CMK (cell line): ENCODE measurements at places on chromosomes 16 and 17.

DNA sequence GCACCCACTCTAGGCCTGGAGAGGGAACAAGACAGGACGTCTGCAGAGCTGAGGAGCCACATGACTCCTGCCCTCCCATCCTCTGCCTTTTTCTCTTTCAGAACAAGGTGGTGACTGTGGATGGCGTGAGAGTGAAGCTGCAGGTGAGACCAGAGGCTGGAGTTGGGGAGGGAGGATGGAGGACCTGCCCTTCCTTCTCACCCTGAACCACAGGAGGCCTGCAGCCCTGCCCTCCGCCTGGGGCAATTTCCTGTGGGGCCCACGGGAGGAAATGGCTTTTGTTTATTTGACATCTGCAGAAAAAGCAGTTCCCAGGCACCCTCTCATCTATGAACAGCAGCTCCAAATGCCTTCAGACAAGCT is 5.1 kb downstream of the RAB37 start:
- DNase-seq, result no peak

- no peak for DNase-seq
These were observed 131.3 kb downstream of the AIPL1 start for GRCh38 chr17:6303664-6304063.

DNA sequence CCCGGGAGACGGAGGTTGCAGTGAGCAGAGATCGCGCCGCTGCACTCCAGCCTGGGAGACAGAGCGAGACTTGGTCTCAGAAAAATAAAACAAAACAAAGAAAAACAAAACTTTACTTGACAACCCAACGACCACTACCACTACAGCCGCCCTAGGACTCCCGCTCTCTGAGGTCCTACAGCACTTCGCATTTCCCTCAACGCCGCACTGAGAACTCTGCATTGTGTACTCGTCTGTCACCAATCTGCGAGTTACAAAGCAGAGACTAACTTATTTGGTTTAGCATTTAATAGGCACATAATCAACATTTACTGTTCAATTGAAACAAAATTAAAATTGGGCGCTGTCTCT is 479 bp upstream of the ZNF207 start:
- DNase-seq, result no peak

- no peak for DNase-seq
These were observed 20.9 kb upstream of the VWA3A start for GRCh38 chr16:22071331-22071910.

DNA sequence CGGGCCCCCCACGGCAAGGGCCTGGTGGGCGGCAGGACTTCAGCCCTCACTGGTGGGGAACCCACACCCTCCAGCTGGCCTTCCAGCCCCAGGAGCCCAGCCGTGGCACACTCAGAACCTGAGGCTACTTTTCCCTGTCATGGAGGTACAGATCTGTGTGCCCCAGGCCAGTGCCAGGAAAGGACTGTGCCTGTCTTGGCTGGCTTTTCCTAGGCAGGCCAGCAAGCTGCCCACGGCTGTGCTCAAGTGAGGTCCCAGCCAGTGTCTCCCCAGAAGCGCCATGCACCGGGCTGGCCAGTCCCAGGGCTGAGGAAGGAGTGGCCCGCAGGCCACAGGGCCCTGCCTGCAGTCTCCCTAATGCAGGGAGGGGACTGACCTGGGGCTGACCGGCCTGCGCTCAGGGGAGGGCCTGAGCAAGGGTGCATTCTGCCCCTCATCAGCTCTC is 16.6 kb downstream of the ENGASE start:
- DNase-seq, result no peak
